WERI-Rb-1 (cell line): ENCODE measurements at places on chromosomes 3 and 15.

GRCh38 chr3:70606018-70606417 lies 293.6 kb upstream of the MDFIC2 start:
- no peak for DNase-seq

GRCh38 chr15:87293031-87293430 lies 963.5 kb downstream of the NTRK3 start:
- no peak for DNase-seq

DNA sequence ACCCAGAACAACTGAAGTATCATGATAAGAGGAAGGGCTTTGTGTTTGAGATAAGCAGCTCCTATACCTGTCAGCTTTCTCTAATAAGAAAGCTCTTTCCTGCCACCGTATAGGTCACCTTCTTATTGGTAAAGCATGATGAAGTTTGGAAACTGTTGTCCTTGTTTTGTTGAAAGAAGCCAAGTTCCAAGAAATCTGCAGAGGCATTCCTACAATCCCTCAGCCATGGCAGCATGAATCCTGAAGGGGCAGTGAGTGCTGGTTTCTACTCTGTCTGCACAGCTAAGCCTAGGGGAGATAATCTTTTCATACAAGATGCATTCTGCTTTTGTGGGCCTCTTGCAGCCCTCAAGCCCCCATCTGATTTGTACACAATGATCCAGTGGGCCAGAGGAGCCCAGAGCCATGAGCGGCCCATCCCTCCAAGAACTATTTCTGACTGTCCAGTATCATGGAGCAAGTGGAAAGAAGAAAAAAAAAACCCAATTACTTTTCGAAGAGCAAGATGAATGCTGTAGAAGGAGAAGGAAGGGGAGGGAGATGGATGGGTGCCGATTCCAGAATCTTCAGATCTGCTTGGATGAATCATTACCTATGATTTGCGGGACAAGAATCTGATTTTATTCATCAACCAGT lies 1.9 kb upstream of the THBS1 start:
- no peak for DNase-seq

- DNase-seq, result peak; percentile 67
These were observed 1.6 kb upstream of the UBA3 start for GRCh38 chr3:69081583-69082262.
